ENCODE measurements at places on chromosomes 6 and 20. TPM values are rescaled to one million over a fixed set of nuclear protein-coding genes. Genes with fewer than 3 reads are reported as not detected.

Gene TREM2
- 0.63 TPM for total RNA-seq

Gene BTBD3
- 21.6 TPM for total RNA-seq

Gene LKAAEAR1
- total RNA-seq = not detected

Gene EPHA7
- total RNA-seq = not detected

Gene LINC00237
- not detected for total RNA-seq

Gene CCM2L
- total RNA-seq = not detected
